Epithelial cell of proximal tubule (primary cell): ENCODE measurements at places on chromosomes 11 and 22.

GRCh38 chr11:91129596-91129995 lies 906.7 kb upstream of the CHORDC1 start:
- no peak for DNase-seq

DNA sequence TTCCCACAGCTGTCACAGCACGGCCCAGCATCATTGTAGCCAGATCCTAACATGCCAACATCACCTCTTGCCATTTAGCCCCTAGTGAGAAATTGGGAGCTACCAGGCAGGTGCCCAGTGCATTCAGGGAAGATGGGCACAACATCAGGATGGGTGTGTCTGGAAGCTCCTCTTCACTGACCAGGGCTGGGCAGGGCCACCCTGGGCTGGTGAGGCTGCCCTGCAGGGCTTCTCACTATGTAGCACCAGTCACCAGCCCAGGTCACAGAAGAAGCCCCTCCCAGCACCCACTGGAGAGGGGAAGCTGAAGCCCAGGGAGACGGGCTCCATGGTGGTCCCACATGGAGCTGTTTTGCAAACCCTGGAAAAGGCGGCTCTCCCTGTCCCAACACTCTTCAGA lies 13.9 kb downstream of the ZNF74 start:
- no peak for DNase-seq

GRCh38 chr11:75851203-75851602 lies 36.2 kb downstream of the UVRAG start:
- DNase-seq: no peak

DNA sequence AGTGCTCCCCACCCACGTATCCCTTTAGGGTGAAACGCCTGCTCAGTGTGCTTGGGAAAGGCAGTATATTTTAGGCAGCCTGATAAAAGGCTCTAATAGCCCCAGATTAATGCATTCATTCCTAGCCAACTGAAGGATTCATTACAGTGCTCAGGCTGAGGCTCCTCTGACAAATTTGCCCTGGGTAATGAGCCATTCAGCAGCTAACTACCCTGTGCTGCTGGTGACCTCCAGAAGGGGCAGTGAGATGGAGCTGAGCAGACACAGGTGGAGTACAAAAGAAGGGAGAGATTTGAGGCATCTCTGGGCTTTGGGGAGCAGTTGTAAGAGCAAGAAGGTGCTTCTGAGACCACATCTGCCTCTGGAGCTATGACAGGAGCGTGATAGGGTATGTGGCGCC lies 817.0 kb downstream of the NTM start:
- no peak for DNase-seq

- DNase-seq: no peak
These were observed 15.1 kb downstream of the CDPF1 start for GRCh38 chr22:46234969-46235368.

DNA sequence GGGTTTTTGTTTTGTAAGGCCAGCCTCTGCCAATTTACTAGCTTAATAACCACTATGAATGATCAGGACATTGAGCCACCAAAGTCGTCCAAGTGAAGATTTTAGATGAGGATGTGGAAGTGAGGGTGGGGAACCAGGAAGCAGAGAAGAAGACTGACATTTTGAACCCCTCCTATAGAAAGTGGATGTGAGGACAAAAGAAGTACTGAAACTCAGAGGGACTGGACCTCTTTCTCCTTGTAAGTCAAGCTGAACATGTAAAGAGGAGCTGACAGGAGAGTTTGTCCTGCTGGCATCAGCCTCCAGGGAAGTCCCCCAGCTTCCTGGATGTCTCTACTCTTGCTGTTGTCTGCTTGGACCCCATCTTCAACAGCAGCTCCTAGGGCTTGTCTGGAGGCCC lies 338.2 kb upstream of the NCAM1 start:
- DNase-seq: no peak

DNA sequence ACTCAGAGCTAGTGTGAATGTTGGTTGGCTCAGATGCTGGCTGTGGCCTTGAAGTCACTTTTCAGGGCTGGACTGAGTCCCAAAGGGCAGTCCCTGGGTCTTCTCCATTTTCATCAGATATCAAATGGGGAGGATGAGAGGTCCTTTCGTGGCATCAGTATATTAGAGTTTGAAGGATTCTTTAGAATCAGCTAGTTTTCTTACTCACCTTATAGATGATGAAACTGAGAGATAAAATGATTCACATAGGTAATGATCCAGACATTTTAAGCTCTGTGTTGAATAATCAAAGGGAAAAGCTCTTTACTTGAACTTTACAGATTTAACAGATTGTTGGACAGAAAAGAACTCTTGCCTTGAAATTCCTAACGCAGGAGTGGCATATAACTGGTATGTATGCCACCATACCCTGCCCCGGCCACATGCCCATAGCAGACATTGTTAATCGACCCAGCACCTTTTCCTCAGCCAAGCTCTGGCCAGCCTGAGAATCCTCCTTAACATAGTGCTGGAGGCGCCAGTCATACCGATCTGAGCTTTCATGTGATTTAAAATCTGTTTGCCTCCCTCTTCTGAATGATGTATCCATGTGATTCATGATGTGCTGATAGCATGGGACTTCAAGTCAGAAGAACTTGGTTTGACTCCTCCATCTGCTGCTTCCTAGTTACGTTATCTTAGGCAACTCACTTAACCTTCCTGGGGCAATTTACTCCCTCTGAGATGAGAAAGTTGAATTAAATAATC lies 60.0 kb downstream of the BARX2 start:
- no peak for DNase-seq

- DNase-seq: peak; percentile 78
These were observed 264.4 kb downstream of the DDX10 start for GRCh38 chr11:108929241-108929640.

- no peak for DNase-seq
These were observed 8.9 kb downstream of the RASGRP2 start for GRCh38 chr11:64734811-64735724.
